T-cell (primary cell): ENCODE measurements at places on chromosomes 2 and 18.

DNA sequence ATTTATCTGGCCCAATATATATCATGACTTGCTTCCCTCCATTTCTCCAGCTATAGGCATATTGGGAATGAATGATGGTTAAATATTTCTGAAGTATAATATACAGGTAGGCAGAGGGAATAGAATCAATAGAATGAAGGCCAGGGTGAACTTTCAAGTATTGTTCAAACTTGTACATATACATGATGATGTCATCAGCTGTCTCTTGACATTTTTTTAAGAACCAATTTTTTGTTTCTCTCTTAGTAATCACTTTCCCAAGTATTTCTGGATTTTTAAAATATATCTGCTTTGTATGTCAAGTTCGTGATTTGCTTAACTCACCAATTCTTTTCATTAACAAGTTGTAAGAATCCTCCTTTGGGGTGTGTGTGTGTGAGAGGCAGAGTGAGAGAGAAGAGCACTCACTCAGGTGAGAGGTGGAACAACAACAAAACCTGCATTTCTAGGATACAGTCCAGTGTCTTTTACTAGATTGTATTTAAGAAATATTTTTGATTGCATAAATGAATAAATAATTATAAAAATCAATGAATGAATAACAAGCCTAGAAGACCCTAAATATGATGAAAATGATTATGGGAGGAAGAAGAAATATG lies 1239.1 kb downstream of the LRP1B start:
- no peak for DNase-seq

GRCh38 chr2:186995092-186995491 lies 146.1 kb upstream of the ZSWIM2 start:
- no peak for DNase-seq

GRCh38 chr2:162118166-162119031 lies 33.6 kb downstream of the GCG start:
- no peak for DNase-seq

DNA sequence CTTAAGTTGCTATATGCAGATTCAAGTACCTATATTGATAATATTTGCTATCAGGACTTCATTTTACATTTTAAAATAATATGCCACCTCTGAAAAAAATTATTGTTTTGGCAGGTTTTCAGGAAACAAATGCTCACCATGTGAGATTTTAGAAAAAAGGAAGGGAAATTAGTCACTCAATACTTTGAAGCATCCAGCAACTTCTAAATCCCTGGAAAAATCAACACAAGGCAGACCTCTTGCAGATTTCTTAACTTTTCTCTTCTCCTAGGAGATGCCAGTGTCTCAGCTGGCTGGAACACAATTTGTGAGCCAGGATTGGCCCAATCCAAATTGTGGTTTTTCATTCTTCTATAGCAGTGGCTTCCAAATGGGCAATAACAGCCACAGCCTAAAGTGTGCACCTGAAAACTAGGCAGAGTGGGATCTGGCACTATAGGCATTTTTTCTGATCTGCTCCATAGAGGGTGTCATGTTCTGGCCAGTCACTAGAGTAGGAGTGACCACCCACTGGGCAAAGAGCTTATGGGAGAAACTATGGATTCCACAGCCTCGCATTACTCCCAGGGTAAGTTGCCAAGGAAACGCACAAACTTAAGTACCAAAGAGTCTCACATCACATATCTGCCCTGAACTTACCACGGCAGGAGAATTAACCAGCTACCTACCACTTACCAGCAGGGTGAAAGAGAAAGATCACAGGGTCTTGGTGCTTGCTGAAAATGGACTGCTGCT lies 28.1 kb upstream of the THOC1 start:
- no peak for DNase-seq

DNA sequence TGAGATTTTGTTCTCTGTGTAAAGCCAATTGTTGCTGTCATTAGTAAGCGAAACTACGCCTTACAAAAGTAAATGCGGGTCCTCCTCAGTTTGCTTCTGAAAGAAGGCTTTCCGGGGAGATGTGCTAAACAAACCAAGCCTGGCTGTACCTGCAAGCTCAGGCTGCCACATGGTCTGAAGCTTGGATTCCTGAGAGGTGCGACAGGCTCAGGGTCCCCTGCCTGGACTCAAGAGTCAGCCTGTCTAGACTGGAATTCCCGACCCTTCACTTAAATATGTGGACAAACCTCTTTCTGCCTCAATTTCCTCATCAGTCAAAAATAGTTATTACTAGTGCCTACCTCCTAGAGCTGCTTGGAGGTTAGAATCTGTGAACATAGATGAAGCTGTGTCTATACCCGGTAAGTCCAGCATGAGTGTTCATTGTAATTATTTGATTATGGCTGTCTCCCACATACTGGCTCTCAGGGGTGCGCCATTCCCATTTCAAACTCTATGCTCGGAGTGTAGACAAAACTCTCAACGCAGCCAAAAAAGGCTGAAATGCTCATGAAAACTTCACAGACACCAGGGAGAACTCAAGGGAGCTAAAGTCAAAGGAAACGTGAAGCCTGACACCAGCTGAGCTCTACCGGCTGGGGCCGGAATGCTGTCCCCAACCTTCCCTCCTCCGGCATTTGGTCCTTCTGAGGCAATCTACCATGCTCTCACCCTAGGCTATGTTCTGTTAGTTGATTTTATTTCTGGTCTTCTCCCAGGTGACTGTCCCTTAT lies 31.4 kb downstream of the SOWAHC start:
- no peak for DNase-seq

- no peak for DNase-seq
Observed at GRCh38 chr18:39846265-39846664, 2108.8 kb upstream of the PIK3C3 start.
